Spinal cord (tissue), 10 donors: ENCODE measurements at places on chromosomes 1 and 21. TPM values are rescaled to one million over a fixed set of nuclear protein-coding genes. Genes with fewer than 3 reads are reported as not detected.

Gene KRTAP19-8
- total RNA-seq = not detected

Gene RGS16
- total RNA-seq = 13.1 TPM

Gene LENEP
- 0.22 TPM for total RNA-seq

- no peaks in the 10 kb centered on the region for H3K36me3 ChIP-seq
- H3K4me3 ChIP-seq = no peak overlapping the region
- no peak for DNase-seq
- no peaks in the 10 kb centered on the region for H3K27me3 ChIP-seq
- no peaks in the 10 kb centered on the region for H3K4me1 ChIP-seq
These were observed 137.5 kb downstream of the TGFB2 start for GRCh38 chr1:218482683-218483082.

GRCh38 chr1:180777072-180777689 lies 135.5 kb upstream of the KIAA1614 start:
- H3K4me3 ChIP-seq = no peak overlapping the region
- no peaks in the 10 kb centered on the region for H3K27me3 ChIP-seq
- H3K4me1 ChIP-seq = no peaks in the 10 kb centered on the region
- no peak overlapping the region for H3K27ac ChIP-seq
- no peak for DNase-seq

DNA sequence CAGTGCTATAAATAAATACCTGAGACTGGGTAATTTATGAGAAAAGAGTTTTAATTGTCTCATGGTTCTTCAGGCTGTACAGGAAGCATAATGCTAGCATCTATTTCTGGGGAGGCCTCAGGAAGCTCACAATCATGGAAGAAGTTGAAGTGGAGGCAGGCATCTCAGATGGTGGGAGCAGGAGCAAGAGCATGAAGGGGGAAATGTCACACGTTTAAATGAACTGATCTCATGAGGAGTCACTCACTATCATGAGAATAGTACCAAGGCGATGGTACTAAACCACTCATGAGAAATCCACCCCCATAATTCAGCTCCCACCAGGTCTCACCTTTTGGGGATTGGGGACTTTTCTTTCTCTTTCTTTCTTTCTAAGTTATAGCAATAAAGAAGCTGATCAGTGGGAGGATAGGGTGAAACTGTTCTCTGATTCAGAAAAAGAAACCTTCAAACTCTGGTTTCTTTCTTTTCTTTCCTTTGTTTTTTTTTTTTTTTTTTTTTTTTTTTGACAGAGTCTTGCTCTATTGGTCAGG lies 17.1 kb upstream of the SPAG17 start:
- no peak overlapping the region for H3K4me3 ChIP-seq
- no peak overlapping the region for H3K27ac ChIP-seq
- no peaks in the 10 kb centered on the region for H3K36me3 ChIP-seq
- H3K27me3 ChIP-seq = no peaks in the 10 kb centered on the region

DNA sequence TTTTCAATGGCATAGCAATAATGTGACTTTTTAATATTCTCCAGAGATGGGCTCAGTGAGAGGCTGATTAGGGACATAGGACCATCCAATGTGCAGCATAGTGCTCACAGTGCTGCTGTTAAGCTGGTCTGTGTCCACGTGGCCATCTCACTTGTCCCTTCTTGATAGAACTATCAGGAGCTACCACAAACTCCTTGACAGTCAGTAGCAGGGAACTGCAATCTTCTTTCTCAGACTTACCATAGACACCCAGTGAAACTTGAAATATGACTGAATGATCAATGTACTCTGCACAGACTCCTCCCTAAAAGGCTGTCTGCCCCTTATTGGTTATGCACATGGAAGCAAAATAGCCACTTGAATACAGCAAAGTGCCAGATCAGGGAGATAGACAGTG lies 64.5 kb upstream of the WARS2 start:
- H3K27ac ChIP-seq = no peak overlapping the region
- H3K36me3 ChIP-seq = no peaks in the 10 kb centered on the region
- H3K4me1 ChIP-seq = no peaks in the 10 kb centered on the region
- no peak for DNase-seq
